ENCODE measurements at places on chromosomes 1 and 21.

DNA sequence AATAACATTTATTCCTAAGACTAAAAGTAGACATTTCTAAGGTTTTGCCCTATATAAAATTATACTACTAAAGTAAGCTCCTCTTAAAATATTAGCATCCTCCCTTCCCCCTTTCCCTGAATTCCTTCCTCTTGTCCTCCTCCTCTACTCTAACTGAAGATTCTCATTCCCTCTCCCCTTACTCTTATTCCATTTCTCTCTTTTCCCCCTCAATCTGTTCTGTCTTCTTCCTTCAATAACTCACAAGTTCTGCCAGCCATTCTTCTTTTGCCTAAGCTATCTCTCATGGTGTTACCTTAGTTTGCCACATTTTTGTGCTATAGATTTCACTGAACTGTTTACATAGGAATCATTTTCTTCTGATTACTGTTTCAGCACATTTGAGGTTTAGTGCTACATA, 10.7 kb downstream of the LRIF1 start:
- DNase-seq = no peak

- DNase-seq = no peak
Measured at GRCh38 chr1:53603431-53603830, 135.5 kb downstream of the GLIS1 start.

DNA sequence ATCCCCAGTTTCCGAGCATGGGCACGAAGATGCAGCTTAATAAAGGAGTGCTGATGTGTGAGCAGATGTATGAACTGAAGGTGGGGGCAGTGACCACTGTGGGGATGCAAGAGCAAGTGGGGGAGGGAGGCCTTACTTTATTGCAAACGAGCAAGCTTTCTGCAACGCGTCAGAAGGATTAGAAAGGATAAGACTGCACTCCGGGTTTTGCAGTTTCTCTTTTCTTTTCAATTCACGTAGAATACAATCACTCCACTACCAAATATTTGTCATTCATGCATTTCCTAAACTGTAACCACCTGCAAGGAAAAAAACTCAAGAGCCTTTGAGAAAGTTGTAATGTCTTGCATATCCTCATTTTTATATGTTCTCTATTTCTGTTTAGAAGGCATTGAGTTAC, 4.3 kb upstream of the OR2C3 start:
- no peak for DNase-seq

- no peak for DNase-seq
Measured at GRCh38 chr21:42833859-42834725, 45.2 kb downstream of the WDR4 start.

GRCh38 chr1:6634371-6635052, 9.8 kb downstream of the THAP3 start:
- DNase-seq = peak; percentile 55

GRCh38 chr1:14761291-14762153, 163.0 kb downstream of the KAZN start:
- peak; percentile 75 for DNase-seq

GRCh38 chr1:224435318-224435763, 744 bp upstream of the WDR26 start:
- peak; percentile 60 for DNase-seq

GRCh38 chr1:44251486-44251885, 38.2 kb downstream of the DMAP1 start:
- no peak for DNase-seq
